ENCODE measurements at places on chromosomes 16 and 17. TPM values are rescaled to one million over a fixed set of nuclear protein-coding genes. Genes with fewer than 3 reads are reported as not detected.

SHISA6 gene
- not detected for polyA plus RNA-seq

DNA sequence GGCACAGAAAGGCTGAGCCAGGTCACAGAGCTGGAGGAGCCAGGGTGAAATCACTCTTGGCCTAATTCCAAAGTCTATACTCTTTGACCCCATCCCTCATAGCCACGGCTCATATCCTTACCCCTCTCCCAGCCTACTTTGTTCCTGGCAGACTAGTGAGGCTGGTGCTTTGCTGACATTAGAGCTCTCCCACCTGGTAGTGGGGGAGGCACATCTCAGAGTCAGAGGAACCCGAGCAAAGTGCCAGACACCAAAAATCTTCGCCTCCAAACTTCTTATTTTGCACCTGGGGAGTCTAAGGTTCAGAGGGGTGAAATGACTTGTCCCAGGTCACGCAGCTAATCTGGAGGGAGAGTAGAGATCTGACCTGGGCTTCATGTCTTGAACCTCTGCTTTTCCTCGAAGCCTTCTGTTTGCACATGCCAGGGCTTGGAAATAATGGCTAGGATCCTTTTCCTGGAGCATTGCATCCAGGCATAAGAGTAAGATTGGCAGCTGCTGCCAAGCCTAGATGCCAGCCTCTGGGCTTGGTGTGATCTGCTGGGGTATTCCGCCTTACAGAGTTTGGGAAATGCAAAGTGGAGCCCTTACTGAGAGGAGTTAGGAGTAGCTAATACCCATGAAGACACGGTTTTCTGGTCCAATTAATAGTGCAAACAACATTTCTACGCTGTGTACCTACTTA lies 126.9 kb downstream of the SPACA3 start:
- no peak overlapping the region for H3K27ac ChIP-seq
- H3K27me3 ChIP-seq, result no peaks in the 10 kb centered on the region
- no peak overlapping the region for H3K4me3 ChIP-seq
- no peaks in the 10 kb centered on the region for H3K4me1 ChIP-seq
- no peaks in the 10 kb centered on the region for H3K36me3 ChIP-seq

DNA sequence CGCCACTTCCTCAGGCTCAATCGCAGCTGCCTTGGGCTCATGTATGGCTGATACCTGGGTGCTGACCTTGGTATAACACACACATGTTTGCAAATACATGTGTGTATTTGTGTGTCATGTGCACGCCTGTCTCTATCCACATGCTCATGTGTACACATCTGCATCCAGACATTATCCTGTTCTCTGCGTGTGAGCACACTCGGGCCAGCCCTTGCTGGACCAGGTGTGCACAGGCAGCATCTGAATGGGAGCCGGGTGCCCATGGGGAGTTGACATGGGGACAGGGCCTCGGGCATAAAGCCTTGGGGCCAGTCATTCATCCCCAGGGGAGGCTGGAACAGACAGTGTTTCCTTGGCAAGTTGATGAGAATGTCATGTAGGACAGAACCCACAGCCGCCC lies 29.1 kb upstream of the CRHR1 start:
- DNase-seq, result no peak
- no peak overlapping the region for H3K27ac ChIP-seq
- H3K4me3 ChIP-seq, result no peak overlapping the region
- no peaks in the 10 kb centered on the region for H3K27me3 ChIP-seq
- H3K4me1 ChIP-seq, result no peaks in the 10 kb centered on the region
- no peaks in the 10 kb centered on the region for H3K36me3 ChIP-seq

DNA sequence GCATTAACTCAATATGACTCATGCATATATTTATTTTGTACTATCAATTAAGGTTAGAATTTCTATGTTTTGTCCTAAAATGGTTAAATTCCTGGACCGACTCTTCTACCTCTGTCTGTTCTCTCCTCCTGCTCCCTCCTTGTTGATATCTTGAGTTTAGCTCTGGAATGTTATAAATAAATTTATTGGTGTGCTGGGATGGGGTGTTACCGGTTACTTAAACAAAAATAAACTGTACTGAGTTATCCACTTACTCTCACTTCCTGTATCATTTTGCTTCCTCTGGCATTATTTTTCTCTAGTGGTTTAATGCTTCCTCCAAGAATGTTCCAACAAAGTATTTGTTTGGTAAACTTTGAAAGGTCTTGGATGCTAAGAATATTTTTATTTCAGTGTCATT lies 120.1 kb downstream of the ABCA8 start:
- DNase-seq, result no peak
- H3K4me3 ChIP-seq, result no peak overlapping the region
- H3K27me3 ChIP-seq, result no peaks in the 10 kb centered on the region
- H3K4me1 ChIP-seq, result no peaks in the 10 kb centered on the region

GRCh38 chr16:69867784-69868560 lies 83.2 kb upstream of the CLEC18A start:
- no peak overlapping the region for H3K27ac ChIP-seq
- H3K27me3 ChIP-seq, result no peaks in the 10 kb centered on the region
- no peak for DNase-seq
- no peak overlapping the region for H3K4me3 ChIP-seq
- no peaks in the 10 kb centered on the region for H3K4me1 ChIP-seq

- no peaks in the 10 kb centered on the region for H3K27me3 ChIP-seq
- no peaks in the 10 kb centered on the region for H3K4me1 ChIP-seq
- H3K27ac ChIP-seq, result no peak within 1 kb of the TSS
- DNase-seq, result no peak
- no peak within 1 kb of the TSS for H3K4me3 ChIP-seq
Observed at GRCh38 chr17:41026715-41027471, at the start of gene KRTAP1-5. TSS of gene KRTAP1-5 (minus strand) at chr17:41027208. CDS start at chr17:41027155, 53 bp downstream.

ZFP3 gene
- polyA plus RNA-seq, result 1.6 TPM

DNA sequence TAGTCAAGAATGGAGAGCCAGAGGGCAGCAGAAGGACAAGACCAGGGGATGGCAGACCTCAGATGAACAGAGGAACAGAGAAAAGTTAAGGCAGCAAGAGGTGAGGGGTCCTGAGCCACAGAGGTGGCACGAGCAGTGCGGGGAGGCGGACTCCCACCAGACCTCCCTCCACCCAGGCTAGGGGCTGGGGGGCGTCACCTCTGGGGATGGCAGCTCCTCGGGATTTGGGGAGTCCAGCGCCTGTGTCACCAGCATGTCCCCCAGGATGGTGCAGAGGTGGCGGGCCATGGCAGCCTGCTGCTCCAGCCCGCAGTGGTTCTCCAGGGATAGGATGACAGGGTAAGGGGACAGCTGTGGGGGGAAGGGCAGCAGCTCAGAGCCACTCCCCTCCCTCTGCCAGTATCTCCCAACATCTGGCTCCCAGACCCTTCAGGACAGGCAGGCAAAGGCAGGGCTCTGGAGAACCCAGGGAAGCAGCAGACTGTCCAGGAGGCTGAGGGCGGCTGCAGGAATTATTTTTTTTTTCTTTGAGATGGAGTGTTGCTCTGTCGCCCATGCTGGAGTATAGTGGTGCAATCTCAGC lies 15.8 kb downstream of the PLCD3 start:
- H3K27ac ChIP-seq, result no peak overlapping the region
- no peaks in the 10 kb centered on the region for H3K27me3 ChIP-seq
- DNase-seq, result no peak
- H3K4me3 ChIP-seq, result no peak overlapping the region

CHD3 gene
- 39.3 TPM for polyA plus RNA-seq

GRCh38 chr16:56415875-56416274 lies 9.5 kb downstream of the AMFR start:
- no peak overlapping the region for H3K4me3 ChIP-seq
- H3K27me3 ChIP-seq, result no peaks in the 10 kb centered on the region
- H3K36me3 ChIP-seq, result no peaks in the 10 kb centered on the region
- H3K27ac ChIP-seq, result no peak overlapping the region
- DNase-seq, result no peak

DNA sequence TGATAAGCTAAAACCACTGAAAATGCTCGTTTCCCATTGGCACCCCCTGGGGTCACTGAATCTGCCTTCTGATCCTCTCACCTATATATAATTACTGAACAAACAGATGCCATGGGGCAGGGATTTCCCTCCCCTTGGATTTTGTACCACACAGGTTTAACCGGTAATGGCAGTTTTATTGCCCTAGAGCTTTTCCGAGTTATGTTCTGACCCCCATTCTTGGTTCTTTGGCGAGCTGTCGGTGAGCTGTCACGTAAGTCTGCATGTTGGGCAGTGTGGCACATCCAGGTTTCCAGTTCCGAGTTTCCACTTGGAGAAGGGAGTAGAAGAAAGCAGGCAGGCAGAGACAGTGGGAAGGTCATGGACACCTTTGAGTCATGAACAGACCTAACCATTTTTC lies 7.1 kb downstream of the TMEM97 start:
- peaks cover 33% of the 10 kb centered on the region for H3K36me3 ChIP-seq
- H3K27ac ChIP-seq, result no peak overlapping the region
- H3K4me1 ChIP-seq, result no peaks in the 10 kb centered on the region
- H3K27me3 ChIP-seq, result no peaks in the 10 kb centered on the region
- no peak for DNase-seq
- H3K4me3 ChIP-seq, result no peak overlapping the region

GRCh38 chr16:75203096-75203495 lies 3.9 kb downstream of the CTRB2 start:
- H3K27ac ChIP-seq, result no peak overlapping the region
- H3K4me1 ChIP-seq, result peaks cover 14% of the 10 kb centered on the region
- no peak overlapping the region for H3K4me3 ChIP-seq
- no peaks in the 10 kb centered on the region for H3K27me3 ChIP-seq

GRCh38 chr17:19551165-19551564 lies 17.5 kb downstream of the SLC47A1 start:
- no peaks in the 10 kb centered on the region for H3K36me3 ChIP-seq
- no peak for DNase-seq
- H3K4me1 ChIP-seq, result no peaks in the 10 kb centered on the region
- H3K27me3 ChIP-seq, result no peaks in the 10 kb centered on the region
- no peak overlapping the region for H3K4me3 ChIP-seq

DNA sequence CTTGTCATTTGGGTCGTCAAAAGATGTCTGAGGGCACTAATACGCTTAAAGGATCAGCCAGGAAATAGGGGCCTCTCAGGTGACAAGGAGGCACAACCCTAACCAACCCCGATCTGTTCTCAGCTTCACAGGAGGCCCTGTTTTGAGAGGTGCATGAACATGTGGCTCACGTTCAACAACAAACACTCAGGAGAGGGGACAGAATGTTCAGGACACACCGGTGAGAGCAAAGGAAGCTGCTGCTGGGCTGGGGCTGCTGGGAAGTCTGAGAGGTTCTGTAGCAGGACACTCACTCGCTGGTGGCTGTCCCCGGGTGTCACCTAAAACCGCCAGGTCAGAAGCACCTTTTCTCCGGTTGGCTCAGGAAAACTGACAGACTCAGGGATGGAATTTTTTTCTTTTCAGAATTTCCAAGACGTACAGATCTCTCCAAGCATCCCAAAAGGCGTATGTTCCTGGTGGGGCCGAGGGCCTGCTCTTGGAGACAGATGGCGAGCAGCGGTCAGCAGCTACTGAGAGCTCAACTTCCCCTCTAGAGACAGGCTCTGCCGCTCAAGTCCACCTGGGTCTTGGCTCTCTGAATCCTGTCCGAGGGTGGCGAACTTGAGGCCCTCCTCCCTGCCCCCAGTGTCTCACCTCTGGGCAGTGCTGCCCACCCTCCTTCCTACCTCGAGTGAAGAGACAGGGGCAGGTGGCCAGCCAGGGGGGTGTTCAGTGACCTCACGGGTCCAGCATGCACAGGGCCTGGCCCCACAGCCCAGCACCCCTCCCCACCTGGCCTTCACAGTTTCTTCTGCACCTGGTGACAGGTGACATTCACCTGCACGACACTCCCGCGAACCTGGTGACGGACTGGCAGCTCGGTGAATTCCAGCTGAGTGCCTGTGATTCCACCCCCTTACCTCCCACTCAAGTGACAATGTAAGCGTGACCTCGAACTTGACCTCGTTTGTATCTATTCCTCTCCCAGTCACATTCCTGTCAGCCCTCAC lies 22.9 kb downstream of the CLUH start:
- DNase-seq, result no peak
- peaks cover 14% of the 10 kb centered on the region for H3K4me1 ChIP-seq
- H3K27me3 ChIP-seq, result no peaks in the 10 kb centered on the region
- H3K36me3 ChIP-seq, result peaks cover 5% of the 10 kb centered on the region

DNA sequence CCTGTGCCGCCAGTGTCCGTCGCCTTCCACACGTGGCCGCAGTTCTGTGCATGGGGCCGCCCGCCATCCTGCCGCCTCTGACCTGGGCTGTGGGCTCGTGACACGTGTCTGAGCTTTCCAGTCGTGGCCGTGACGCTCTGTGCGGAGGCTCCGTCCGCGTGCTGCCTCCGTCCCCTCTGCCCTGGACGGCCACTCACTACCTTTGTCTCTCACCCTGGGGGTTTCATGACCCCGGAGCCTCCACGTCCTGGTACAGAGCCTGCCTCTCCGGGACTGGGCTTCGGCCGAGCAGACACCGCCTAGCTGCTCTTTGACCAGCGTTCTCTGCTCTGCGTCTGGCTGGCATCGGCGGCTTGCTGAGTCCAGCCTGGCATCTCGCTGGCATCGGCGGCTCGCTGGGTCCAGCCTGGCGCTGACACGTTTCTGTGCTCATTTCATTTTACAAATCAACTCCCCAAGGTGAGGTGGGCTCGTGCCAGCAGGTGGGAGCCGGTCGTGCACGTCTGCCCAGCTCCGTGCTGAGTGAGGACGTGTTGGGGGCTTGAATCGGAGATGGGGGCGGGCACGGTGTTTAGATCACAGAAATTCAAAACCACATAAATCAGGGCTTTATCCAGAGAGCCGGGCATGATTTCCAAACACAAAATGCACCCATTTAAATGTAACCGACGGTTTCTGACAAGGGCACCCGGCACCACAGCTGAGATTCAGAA lies 44.3 kb upstream of the GNG13 start:
- no peaks in the 10 kb centered on the region for H3K36me3 ChIP-seq
- H3K4me1 ChIP-seq, result no peaks in the 10 kb centered on the region
- no peak overlapping the region for H3K27ac ChIP-seq
- no peak for DNase-seq
- H3K4me3 ChIP-seq, result no peak overlapping the region
- H3K27me3 ChIP-seq, result no peaks in the 10 kb centered on the region

GRCh38 chr17:78365561-78366108 lies 5.8 kb upstream of the SOCS3 start:
- H3K36me3 ChIP-seq, result no peaks in the 10 kb centered on the region
- H3K4me3 ChIP-seq, result no peak overlapping the region
- H3K4me1 ChIP-seq, result no peaks in the 10 kb centered on the region
- no peaks in the 10 kb centered on the region for H3K27me3 ChIP-seq

MSLN gene
- polyA plus RNA-seq, result not detected

DNAI2 gene
- not detected for polyA plus RNA-seq
